ENCODE measurements at places on chromosomes 6 and 20. TPM values are rescaled to one million over a fixed set of nuclear protein-coding genes. Genes with fewer than 3 reads are reported as not detected.

- DNase-seq, result no peak
These were observed 106.3 kb upstream of the NXT1 start for GRCh38 chr20:23244156-23244915.

GRCh38 chr6:64861039-64861651, 845.9 kb downstream of the EYS start:
- no peak for DNase-seq

GRCh38 chr6:142155895-142156757, 9.1 kb downstream of the VTA1 start:
- DNase-seq, result peak; percentile 33

- no peak for DNase-seq
These were observed 15.5 kb downstream of the ZNF831 start for GRCh38 chr20:59178983-59179595.

Gene PHACTR3
- 4.5 TPM for total RNA-seq

GRCh38 chr6:18359237-18359885, 27.8 kb upstream of the RNF144B start:
- no peak for DNase-seq

- peak; percentile 25 for DNase-seq
These were observed 1.7 kb downstream of the STX16 start for GRCh38 chr20:58652606-58653294.

DNA sequence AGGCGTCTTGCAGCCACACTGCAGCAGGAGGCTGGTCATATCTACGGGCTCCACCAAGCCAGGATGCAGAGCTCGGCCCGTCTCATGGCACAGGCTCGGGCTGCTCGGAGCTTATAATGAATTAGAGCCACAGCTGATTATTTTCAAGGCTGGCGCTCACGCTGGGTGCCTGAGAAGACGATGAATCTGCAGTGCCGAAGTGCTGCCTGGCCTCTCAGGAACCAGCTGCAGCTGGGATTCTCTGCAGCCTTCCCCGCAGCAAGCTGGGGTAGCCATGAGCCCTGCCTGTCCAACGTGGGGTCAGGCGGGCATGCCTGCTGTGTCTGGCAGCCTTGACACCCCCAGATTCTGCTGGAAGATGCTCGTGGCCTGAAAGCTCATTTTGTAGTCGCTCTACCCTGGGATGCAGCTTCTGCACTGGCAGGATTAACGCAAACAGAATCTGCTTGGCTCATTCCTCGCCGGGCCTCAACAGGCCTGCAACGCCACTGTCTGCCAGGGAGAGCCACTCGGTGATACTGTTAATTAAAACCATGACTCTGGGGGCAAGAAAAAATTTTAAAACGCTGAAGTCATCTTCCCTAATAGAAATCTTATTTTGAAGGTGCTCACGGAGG, 104.3 kb downstream of the CDH26 start:
- DNase-seq, result no peak

DNA sequence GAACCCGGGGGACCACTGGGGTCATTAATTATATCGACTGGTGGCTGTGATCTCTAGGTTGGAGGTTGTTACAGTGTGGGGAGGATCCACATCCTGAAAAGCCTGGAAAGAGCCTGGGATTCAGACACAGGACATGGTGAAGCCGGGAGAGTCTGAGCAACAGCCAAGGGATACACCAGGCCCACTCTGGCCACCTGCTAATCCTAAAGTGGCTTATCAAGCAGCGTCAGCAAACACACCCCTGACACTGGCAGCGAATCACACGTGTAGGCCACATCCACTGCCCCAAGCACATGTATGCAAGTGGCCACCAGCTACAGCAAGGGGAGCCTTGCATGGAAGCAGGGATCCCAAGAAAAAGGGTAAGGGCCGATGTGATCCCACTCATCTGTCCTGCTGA, 41.0 kb downstream of the GFOD1 start:
- DNase-seq, result no peak

GRCh38 chr20:46823271-46823751, 71.3 kb upstream of the EYA2 start:
- DNase-seq, result no peak

DNA sequence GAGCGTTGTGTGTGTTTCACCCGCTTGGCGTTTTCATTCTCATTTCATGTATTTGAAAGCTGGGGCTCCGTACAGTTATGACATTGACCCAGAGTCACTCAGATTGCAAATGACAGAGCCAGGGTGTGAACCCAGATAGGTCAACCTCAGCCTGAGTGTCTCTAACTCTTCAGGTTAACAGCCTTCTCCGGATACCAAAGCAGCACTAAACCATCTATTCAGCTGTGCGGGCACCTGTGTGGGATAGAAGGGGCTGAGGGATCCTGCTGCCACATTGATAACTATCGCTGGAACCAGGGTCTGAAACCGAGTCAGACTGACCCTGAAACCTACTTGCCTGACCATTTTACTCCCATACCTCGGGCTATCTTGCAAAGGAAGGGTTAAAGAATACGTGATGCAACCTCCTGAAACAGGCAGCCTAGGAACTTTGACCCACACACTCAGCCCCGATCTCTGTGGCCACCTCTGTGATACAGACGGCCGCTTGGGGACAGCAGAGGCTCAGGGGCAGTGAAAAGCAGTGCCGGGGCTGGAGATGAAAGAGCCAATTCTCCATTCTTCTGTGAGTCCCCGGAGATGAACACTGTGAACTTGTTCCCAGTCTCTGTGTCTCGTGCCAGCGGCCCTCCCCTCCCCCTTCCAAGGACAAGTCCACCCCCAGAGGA, 233.5 kb upstream of the QKI start:
- peak; percentile 73 for DNase-seq

Gene TCF15
- total RNA-seq, result not detected

Gene TDRD6
- total RNA-seq, result 0.66 TPM

Gene PDE10A
- total RNA-seq, result 1.8 TPM

- DNase-seq, result no peak
These were observed 60.0 kb downstream of the DNAH8 start for GRCh38 chr6:38774929-38775707.

DNA sequence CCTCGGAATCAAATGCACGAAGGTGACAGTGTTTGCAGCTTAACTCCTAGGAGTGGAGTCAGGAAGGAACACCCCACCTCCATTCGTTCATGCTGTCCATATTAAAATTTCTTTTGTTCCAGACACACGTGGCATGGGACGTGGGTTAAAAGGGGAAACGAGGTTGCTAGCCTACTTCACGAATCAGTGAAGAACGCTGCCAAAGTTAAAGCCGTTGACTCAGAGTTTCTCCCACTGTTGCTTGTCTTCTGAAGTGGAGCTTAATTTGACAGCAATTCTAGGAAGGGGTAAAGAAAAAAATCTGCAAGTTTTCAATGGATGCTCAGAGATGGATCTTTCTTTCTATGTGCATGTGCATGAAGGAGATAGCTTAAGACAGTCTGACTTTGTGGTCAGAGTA, 499.1 kb downstream of the CD83 start:
- DNase-seq, result no peak

Gene OPRM1
- total RNA-seq, result not detected

- peak; percentile 50 for DNase-seq
These were observed 13.5 kb downstream of the HAO1 start for GRCh38 chr20:7926767-7927166.

- DNase-seq, result peak; percentile 22
These were observed 703.4 kb downstream of the EPHA7 start for GRCh38 chr6:92715991-92716390.

DNA sequence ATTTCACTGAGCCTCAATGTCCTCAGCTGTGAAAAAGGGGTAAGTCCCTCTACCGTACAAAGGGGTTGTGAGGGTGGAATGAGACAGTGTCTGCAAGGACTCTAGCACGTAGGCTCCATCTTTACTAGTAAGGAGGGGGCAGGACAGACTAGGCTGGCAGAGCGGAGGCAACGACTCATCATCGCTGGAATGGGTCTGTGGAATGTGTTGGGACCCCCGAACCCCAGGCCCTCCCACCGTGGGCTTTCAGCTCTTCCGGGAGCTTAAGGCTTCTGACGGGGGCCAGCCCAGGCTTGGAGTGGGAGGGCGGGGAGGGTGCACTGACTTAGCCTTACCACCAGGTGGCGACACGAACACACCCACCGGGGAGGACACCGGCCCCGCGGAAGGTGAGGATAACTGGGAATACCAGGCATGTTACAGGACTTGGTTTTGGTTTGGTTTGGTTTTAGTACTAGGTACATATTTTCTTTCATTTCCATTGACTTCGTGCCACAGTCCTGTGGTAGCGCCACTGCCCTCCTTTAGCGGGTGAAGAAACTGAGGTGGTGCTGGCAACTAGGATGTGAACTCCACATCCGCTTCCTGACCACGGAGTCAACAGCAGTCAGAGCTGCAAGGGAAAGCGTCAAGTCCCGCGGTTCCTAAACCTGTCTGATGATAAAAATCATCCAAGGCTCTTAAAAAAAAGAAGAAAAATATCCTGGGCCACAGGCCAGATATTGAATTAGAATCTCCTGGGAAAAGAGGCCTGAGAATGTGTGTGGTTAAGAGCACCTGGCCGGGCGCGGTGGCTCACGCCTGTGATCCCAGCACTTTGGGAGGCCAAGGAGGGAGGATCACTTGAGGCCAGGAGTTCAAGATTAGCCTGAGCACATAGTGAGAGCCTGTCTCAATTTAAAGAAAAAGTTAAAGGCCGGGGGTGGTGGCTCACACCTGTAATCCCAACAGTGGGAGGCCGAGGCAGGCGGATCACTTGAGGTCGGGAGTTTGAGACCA, 10.3 kb upstream of the TULP1 start:
- DNase-seq, result peak; percentile 75

GRCh38 chr20:6122873-6123648, at the start of gene FERMT1:
TSS of gene FERMT1 (minus strand) at chr20:6123030. CDS start at chr20:6119554, 3,476 bp downstream.
- DNase-seq, result peak; percentile 84

DNA sequence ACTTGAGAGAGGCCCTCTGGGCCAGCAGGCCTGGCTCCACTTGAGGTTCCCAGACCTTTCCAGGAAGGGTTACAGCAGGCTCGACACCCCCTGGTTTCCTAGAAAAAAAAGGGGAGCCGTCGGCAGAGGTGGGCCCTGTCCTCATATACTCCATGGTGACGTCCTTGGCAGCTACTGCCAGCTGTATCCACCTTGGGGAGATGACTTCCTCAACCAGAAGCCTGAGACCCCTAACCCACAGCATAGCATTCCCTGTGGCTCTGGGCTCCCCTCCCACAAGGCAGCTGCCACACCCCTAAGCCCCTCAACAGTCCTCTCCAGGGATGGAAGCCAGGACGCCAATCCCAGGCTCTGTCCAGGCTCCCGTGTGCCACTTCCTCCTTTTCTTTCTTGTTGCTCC, 294.8 kb downstream of the CDC5L start:
- no peak for DNase-seq

Gene PSMB9
- 3.5 TPM for total RNA-seq

DNA sequence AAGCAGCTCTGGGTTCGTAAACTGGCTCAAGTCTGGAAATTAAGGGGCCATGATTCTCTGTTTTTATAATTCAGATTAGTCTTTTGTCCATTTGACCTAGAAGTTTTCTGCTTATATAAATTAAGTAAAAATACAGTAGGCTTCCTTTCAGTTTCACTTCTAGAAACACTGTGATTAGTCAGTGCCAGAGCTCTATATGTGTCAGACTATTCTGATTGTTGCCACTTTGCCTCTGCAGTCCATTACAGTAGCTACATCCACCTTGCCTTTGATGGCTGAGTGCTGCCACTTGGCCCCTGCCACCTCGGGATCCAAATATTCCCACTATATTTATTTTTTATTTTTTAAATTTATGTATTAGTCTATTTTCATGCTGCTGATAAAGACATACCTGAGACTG, 7.9 kb downstream of the ZC2HC1B start:
- no peak for DNase-seq

DNA sequence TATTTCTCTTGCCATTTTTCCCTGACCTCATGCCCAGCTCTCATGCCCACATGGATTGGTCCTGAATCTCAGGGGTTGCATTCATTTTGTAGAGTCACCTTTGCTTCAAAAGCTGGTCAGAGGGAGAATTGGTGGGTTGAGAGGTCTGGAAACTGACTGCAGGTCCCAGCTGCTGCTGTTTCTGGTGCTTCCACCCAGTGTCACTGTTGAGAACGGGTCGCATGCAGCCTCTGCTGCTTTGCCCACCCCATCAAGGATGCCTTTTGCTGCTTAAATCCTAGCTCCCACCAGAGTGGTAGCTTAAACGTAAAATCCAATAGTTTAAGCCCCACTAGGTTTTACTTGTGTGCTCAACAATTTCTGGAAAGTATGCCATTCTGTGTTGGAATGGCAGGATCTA, 211.4 kb upstream of the TSHZ2 start:
- DNase-seq, result no peak

Gene MDFI
- 59.1 TPM for total RNA-seq

DNA sequence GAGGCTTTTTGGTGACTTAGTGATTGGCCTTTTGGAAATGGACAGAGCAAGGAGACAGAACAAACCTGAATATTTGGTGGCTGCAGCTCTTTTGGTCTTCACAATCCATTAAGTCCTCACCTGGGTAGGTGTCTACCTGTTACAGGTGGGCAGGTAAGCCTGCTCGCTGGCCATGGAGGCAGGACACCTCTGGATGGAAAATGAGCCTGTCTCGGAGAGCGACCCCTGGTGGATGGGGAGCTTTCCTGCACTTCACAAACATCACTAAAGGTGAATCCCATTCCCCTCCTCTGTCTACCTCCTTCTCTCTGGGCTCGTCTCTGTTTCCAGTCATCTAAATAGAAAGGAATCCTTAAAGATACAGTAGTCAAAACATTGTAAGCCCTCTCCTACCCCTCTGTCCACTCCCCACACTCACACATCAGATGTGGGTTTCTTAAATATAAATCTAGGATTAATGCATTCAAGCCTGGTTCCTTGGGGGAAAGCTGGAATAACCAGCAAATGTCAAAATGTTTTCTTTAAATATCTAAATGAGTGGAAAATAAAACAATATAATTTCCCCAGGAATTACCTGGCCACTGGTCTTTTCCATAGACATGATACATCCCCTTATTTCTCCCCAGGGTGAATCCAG, 304.9 kb downstream of the CDH26 start:
- DNase-seq, result peak; percentile 72

DNA sequence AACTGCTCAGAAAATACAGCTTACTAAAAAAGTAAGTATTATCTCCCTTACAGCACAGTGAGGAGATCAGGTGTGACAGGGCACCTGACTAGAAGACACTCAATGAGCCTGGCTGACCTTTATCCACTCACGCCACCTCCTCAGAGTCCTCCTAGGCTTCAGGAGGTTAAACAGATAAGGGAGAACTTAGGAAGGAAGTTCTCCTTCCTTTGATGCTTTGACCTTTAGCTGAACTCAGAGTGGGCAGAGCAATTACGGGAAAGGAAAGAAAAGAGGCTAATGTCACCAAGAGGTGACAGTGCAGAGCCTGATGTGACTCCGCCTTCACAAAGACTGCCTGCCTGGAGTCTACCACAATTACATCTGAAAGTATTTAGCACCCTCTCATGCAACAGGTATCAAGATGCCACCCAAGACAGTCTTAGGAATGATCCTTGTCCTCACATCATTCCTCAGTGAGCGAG, 36.7 kb downstream of the MAN1A1 start:
- DNase-seq, result no peak

GRCh38 chr6:100906325-100906724, 25.2 kb upstream of the ASCC3 start:
- no peak for DNase-seq

DNA sequence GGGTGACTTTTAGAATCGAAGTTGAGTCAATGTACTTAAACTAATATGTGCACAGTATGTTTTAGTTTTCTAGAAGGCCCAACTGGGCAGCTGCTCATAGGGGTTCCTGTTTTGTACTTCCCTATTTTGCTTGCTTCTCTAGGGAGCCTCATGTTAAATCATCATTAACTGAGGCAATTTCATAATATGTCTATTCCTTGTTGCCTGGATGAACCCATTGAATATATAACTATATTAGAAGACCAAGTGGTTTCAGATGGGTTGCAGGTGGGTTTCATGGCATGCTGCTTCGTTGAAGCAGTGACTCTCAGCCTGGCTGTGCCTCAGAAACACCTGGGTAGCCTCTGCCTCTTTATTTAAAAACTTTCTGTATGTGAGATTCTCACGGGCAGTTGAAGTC, 22.2 kb downstream of the CARMIL1 start:
- DNase-seq, result no peak

Gene CST11
- not detected for total RNA-seq

All from MCF 10A (cell line).